IMR-90 (cell line): ENCODE measurements at places on chromosomes 7 and 10.

DNA sequence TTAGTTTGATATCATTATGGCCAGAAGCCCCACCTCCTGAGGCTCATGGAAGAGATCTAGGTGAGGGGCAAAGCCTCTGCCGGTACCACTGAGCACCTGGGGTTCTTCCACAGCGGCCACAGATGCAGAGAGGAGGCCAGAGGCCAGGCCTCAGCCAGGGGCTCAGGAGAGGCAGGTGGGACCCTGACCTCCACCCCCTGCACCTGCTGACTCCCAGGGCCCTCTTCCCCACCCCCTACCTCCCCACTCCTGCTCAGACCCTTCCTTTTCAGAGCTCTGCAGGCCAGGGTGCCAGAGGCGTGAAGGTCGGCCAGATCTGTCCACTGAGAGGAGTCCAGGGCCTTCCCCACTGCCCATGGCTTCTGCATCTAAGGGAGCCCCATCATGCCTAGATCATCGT lies 178.7 kb upstream of the PPP2R2D start:
- no peak overlapping the region for H3K4me3 ChIP-seq
- no peak overlapping the region for H3K27ac ChIP-seq
- H3K36me3 ChIP-seq: no peaks in the 10 kb centered on the region
- no peaks in the 10 kb centered on the region for H3K4me1 ChIP-seq
- H3K27me3 ChIP-seq: no peaks in the 10 kb centered on the region

DNA sequence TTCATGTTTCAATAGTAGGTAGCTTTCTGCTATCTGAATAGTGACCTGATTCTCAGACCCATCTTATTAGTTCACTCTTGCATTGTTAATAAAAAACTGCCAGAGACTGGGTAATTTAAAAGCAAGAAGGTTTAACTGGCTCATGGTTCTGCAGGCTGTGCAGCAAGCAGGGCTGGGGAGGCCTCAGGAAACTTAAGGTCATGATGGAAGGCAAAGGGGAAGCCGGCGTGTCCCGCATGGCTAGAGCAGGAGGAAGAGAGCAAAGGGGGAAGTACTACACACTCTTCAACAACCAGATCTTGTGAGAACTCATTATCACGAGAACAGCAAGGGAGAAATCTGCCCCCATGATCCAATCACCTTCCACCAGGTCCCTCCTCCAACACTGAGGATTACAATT lies 185.2 kb upstream of the PITRM1 start:
- no peak for DNase-seq
- H3K4me3 ChIP-seq: no peak overlapping the region
- H3K36me3 ChIP-seq: no peaks in the 10 kb centered on the region
- no peak overlapping the region for H3K27ac ChIP-seq

- peaks cover 12% of the 10 kb centered on the region for H3K4me1 ChIP-seq
- no peak overlapping the region for H3K4me3 ChIP-seq
- H3K36me3 ChIP-seq: no peaks in the 10 kb centered on the region
Measured at GRCh38 chr7:7959979-7960670, 8.5 kb upstream of the GLCCI1 start.

DNA sequence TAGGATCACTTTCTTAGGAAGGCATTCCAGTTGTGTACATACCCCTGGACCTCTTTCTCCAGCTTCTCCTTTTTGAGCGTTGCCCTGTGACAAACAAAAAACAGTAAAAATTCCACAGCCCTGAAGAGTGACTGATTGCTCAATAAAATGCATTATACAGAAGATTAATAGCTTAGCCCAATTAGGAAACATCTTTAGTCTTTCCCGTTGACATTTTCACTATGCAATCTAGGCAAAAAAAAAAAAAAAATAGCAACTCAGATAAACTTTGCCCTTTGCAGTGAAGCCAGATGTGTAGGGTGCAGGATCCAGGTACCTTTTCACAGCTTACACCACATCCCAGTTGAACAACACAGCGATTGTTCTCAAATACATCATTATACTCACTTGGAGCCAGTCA lies 17.9 kb downstream of the COL28A1 start:
- no peak overlapping the region for H3K4me3 ChIP-seq
- peaks cover 2% of the 10 kb centered on the region; the same call in 1 of the 2 replicates for H3K4me1 ChIP-seq
- H3K27ac ChIP-seq: no peak overlapping the region
- no peaks in the 10 kb centered on the region for H3K36me3 ChIP-seq
- no peaks in the 10 kb centered on the region for H3K27me3 ChIP-seq

GRCh38 chr7:17548014-17548653 lies 249.7 kb downstream of the AHR start:
- no peak for DNase-seq
- no peaks in the 10 kb centered on the region for H3K27me3 ChIP-seq
- H3K4me3 ChIP-seq: no peak overlapping the region
- H3K27ac ChIP-seq: no peak overlapping the region

GRCh38 chr10:6199131-6199733 lies 3.5 kb upstream of the PFKFB3 start:
- H3K36me3 ChIP-seq: no peaks in the 10 kb centered on the region
- peaks cover 25% of the 10 kb centered on the region for H3K4me1 ChIP-seq
- no peak overlapping the region for H3K27ac ChIP-seq
- DNase-seq: no peak
- H3K4me3 ChIP-seq: no peak overlapping the region

DNA sequence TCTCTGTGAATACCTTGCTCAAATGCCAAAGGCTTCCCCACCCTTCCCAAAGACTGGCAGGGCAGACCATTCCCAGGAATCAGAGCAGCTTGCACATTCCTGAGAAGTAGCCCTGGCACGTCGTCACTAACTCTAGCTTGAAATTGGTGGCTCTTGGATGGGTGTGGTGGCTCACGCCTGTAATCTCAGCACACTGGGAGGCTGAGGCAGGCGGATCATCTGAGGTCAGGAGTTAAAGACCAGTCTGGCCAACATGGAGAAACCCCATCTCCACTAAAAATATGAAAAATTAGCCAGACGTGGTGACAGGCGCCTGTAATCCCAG lies 108.2 kb upstream of the MPP7 start:
- H3K4me1 ChIP-seq: no peaks in the 10 kb centered on the region
- peaks cover 11% of the 10 kb centered on the region for H3K27me3 ChIP-seq
- no peaks in the 10 kb centered on the region for H3K36me3 ChIP-seq
- DNase-seq: no peak
- no peak overlapping the region for H3K27ac ChIP-seq

DNA sequence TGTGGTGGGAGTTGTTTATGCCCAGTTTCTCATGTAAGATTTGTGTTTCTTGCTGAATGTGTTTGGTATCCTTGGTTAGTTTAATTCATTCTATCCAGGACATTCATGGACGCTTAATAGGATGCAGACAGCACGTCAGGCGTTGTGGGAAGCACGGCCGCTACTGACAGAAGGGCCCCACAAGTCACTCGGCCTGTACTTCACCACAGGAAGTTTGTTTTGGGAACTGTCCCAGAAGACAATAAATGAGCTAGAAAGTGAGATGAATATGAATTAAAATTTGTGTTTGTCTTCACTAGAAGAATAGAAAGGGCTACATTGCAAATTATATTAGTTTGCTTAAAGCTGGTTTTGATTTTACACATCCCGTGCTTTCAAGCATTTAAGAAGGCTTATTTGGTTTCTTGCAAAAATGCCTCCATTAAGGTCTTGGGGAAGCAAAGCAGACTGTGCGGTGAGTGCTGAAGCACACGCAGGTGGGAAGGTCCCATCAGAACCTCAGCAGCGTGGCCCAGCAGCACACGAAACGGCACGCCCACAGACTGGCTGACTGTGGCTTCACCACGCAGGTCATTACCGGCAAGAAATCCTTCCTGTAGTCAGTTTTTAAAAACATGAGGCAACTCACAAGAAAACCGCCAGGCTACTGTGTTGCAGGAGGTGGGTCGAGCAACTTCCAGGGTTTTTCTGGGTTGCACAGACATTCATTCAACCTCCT lies 74.1 kb downstream of the VIPR2 start:
- H3K36me3 ChIP-seq: no peaks in the 10 kb centered on the region
- H3K4me3 ChIP-seq: no peak overlapping the region
- no peak for DNase-seq
- no peaks in the 10 kb centered on the region for H3K4me1 ChIP-seq
- no peaks in the 10 kb centered on the region for H3K27me3 ChIP-seq
- H3K27ac ChIP-seq: no peak overlapping the region

DNA sequence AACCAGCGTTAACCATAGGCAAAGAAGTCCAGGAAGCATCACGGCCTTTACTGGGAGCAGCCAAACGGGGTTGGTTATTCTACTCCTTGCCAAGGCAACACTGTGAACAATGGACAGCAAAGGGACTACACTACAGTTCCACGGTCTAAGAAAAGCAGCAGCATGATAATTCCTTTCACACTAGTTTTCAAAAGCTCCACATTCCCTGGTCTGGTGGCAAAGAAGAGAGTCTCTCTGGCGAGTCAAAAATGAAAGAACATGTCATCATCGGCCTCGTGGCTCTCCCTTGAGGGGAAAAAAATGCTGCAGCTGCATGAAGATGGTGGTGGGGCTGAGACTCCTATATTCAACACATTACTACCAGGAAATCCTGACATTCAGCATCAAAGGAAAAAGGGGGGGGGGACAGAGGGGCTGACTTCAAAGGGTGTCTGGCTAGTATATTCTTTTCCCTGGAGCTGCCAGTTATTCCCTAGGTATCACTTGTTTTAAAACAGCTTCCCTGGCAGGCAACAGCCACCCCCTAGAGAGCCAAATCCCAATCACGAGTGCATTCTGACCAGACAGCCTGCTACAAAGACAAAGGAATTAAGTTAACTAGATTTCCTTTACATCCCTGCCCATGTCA lies 49.1 kb downstream of the SLC37A3 start:
- no peak overlapping the region for H3K4me3 ChIP-seq
- H3K27me3 ChIP-seq: no peaks in the 10 kb centered on the region
- no peak overlapping the region for H3K27ac ChIP-seq

GRCh38 chr7:78226059-78226719 lies 427.6 kb downstream of the PHTF2 start:
- H3K4me3 ChIP-seq: no peak overlapping the region
- peaks cover 14% of the 10 kb centered on the region for H3K4me1 ChIP-seq
- DNase-seq: peak; percentile 45
- H3K27me3 ChIP-seq: no peaks in the 10 kb centered on the region

DNA sequence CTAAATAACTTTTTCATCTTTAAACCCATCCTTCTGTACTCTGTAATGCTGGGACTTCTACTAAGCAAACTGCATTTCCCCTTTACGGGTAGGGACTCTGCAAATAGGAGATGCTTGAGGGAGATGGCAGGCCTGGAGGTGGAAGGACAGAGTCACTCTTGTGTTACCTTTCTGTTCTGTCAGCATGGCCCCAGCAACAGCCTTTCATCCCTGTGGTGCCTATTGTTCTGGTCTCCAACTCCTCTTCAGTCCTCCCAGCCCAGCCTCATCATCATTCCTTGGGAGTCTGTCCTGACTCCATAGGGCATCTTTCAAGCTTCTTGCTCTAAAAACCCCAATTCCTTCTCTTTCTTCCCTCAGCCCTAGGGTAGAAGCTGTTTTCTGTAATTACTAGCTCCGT lies 230.0 kb downstream of the SNX13 start:
- no peaks in the 10 kb centered on the region for H3K4me1 ChIP-seq
- no peak for DNase-seq
- no peaks in the 10 kb centered on the region for H3K36me3 ChIP-seq
- no peak overlapping the region for H3K4me3 ChIP-seq
- peaks cover 5% of the 10 kb centered on the region for H3K27me3 ChIP-seq

- H3K27me3 ChIP-seq: peaks cover 3% of the 10 kb centered on the region; the same call in 1 of the 2 replicates
- DNase-seq: no peak
- no peak overlapping the region for H3K4me3 ChIP-seq
- no peaks in the 10 kb centered on the region for H3K36me3 ChIP-seq
Measured at GRCh38 chr10:47081264-47081663, 170.0 kb downstream of the PTPN20 start.

- H3K27me3 ChIP-seq: no peaks in the 10 kb centered on the region
- H3K36me3 ChIP-seq: no peaks in the 10 kb centered on the region
- no peak for DNase-seq
Measured at GRCh38 chr7:122602800-122603199, 96.1 kb downstream of the RNF133 start.

GRCh38 chr7:115183431-115184057 lies 261.6 kb downstream of the MDFIC start:
- H3K27ac ChIP-seq: no peak overlapping the region
- H3K36me3 ChIP-seq: no peaks in the 10 kb centered on the region
- H3K27me3 ChIP-seq: no peaks in the 10 kb centered on the region
- H3K4me3 ChIP-seq: no peak overlapping the region

DNA sequence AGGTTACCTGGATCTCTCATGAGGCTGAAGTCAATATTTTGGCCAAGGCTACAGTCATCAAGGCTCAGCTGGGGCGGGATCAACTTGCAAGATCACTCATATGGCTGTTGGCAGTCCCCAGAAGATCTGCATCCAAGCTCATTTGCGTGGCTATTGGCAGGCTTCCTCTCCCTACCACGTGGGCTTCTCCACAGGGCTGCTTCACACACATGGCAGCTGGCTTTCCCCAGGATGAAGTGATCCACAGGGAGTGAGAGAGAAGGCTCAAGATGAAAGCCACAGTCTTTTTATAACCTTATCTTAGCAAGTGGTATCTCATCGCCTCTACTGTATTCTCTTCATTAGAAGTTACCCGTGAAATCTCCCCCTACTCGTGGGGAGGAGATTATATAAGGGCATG lies 167.4 kb downstream of the TMEM26 start:
- no peak for DNase-seq
- H3K36me3 ChIP-seq: no peaks in the 10 kb centered on the region
- H3K27me3 ChIP-seq: no peaks in the 10 kb centered on the region
- no peak overlapping the region for H3K27ac ChIP-seq

- no peak overlapping the region for H3K27ac ChIP-seq
- no peak for DNase-seq
- H3K4me3 ChIP-seq: no peak overlapping the region
- no peaks in the 10 kb centered on the region for H3K27me3 ChIP-seq
Measured at GRCh38 chr10:117778241-117778640, 235.7 kb downstream of the EMX2 start.

DNA sequence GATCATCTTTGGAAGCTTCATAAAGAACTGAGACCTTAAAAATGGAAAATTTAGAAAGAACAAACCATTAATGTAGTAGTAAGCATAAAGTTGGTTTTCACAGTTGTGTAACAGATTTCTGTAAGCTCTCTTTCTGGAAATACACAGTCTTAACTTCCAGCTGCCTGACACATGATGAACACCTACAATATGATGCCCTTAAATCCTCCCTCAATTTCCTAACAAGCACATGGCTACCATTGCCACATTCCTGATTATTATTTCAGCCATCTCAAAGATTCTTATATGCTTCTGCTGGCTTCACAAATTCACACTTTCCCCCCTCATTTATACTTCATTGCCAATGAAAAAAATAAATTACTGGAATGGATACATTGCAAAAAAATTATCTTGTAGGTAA lies 49.4 kb downstream of the PLXDC2 start:
- H3K27ac ChIP-seq: no peak overlapping the region
- no peaks in the 10 kb centered on the region for H3K4me1 ChIP-seq
- DNase-seq: no peak
- H3K36me3 ChIP-seq: no peaks in the 10 kb centered on the region

DNA sequence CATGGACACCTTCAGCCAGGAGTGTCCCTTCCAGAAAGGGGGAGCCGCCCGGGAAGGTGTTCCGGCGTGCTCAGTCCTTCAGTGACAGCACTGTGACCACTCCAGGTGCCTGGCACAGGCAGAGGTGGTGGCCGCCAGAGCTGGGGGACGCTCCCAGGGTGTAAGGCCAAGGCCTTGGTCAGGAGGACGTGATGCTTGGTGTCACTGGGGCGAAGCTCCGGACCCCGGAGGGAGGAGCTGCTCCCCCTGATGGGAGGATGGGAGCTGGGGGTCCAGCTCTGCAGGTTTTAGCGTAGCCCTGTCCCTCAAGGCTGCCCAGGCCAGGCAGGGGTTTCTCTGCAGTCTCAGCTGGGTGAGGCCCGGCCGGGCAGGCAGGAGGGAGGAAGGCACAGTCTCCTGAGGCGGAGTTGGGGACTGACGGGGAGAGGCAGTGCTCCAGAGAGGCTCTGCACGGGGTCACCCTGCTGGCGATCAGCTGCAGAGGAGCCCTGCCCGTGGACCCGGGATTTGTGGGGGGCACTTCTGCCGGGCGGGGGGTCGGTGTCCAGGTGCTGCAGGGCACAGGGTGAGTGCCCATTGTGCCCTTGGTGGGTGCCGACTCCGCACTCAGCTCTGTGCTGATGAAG lies 56.5 kb upstream of the DNAJB6 start:
- no peak for DNase-seq
- peaks cover 7% of the 10 kb centered on the region for H3K4me1 ChIP-seq
- H3K27ac ChIP-seq: no peak overlapping the region
